ENCODE measurements at places on chromosomes 13 and 19. TPM values are rescaled to one million over a fixed set of nuclear protein-coding genes. Genes with fewer than 3 reads are reported as not detected.

DNA sequence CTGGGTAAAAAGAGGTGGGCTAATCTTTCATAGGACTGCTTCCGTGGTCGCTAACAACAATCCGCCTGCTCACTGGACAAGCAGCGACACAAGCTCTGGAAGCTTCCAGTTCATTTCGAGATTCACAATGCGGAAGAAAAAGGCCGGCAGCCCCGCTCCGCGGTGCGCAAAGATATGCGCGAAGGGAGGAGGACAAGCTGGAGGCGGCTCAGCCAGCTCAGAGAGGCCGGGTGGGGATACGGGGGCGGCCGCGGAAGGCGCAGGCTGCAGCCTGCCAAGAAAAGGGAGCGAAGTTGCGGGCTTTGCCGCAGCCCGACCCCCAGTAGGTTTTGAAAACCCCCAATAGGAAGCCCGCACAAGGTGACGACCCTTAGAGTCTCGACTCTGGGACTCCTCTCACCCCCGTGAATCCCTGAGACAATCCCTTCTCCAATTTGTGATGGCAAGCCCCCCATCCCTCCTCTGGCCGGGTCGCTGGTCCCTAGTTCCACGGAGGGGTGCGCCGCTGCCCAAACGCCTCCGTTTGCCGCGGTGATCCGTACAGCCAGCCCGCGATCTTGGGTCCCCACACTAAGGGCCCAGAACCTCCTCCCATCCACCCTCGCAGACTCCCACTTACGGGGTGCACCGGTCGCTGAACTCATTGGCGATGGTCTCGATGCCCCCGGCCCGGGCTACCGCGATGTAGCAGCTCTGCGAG is 697 bp downstream of the HSPH1 start:
- H3K4me1 ChIP-seq = peaks cover 21% of the 10 kb centered on the region
- H3K27ac ChIP-seq = peak overlapping the region; percentile 91

Gene PSG6
- not detected for total RNA-seq

Gene GRIK5
- 2.2 TPM for total RNA-seq

Gene B3GNT8
- total RNA-seq = not detected

DNA sequence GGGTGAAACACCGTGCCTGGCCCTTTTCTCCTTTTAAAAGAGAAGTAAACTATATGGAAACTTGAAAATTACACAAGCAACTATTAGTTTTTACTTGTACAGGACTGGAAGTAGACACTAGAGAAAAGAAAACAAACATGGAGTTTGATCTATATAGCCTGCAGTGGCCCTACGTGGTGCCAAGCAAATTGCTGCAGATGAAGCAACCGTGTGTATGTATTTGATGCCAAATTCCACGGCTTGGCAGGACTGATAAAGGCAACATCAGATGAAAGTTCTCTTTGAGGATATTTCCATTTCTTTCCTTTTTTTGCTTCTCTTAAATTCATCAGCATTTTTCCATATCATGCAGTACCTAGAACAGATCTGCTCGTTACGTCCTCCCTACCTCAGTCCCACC is 49.8 kb downstream of the ATP8A2 start:
- H3K27ac ChIP-seq = no peak overlapping the region
- H3K4me3 ChIP-seq = no peak overlapping the region
- H3K4me1 ChIP-seq = no peaks in the 10 kb centered on the region
- no peak for DNase-seq

DNA sequence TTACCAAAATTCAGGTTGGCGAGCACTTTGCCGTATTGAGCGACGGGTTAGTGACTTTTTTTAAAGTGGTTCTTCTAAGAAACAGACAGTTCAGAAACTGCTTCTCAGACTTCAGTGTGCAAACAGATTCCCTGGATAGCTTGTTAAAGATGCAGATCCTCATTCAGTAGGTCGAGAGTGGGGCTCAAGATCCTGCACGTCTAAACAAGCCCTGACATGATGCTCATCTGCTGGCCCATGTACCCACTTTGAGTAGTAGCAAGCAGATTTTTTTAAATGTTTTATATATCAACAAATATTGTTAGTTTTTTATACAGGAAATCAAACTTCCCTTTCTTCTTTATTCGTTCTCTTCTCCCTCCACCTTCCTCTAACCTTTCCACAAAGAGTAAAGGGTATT is 7.3 kb downstream of the METTL21C start:
- H3K36me3 ChIP-seq = no peaks in the 10 kb centered on the region
- no peak overlapping the region for H3K27ac ChIP-seq
- no peaks in the 10 kb centered on the region for H3K4me1 ChIP-seq

GRCh38 chr13:40589285-40590109 is 76.9 kb downstream of the FOXO1 start:
- H3K36me3 ChIP-seq = no peaks in the 10 kb centered on the region
- no peak overlapping the region for H3K27ac ChIP-seq
- no peak for DNase-seq

- no peak for DNase-seq
- no peaks in the 10 kb centered on the region for H3K4me1 ChIP-seq
- no peak overlapping the region for H3K27ac ChIP-seq
- H3K36me3 ChIP-seq = no peaks in the 10 kb centered on the region
- no peak overlapping the region for H3K4me3 ChIP-seq
- H3K27me3 ChIP-seq = no peaks in the 10 kb centered on the region
These were observed 615.8 kb downstream of the DIAPH3 start for GRCh38 chr13:59547950-59548349.

GRCh38 chr13:28620011-28620830 is 38.7 kb upstream of the POMP start:
- no peaks in the 10 kb centered on the region for H3K27me3 ChIP-seq
- H3K27ac ChIP-seq = no peak overlapping the region
- DNase-seq = no peak
- H3K4me1 ChIP-seq = no peaks in the 10 kb centered on the region
- H3K36me3 ChIP-seq = no peaks in the 10 kb centered on the region

Gene ZNF835
- total RNA-seq = not detected

- DNase-seq = peak; percentile 38
- no peaks in the 10 kb centered on the region for H3K27me3 ChIP-seq
- no peaks in the 10 kb centered on the region for H3K36me3 ChIP-seq
- no peak overlapping the region for H3K4me3 ChIP-seq
- no peak overlapping the region for H3K27ac ChIP-seq
These were observed 79.2 kb downstream of the TBC1D4 start for GRCh38 chr13:75402787-75403186.

GRCh38 chr13:46184277-46184699 is 2.3 kb upstream of the LCP1 start:
- DNase-seq = peak; percentile 56
- H3K4me1 ChIP-seq = peaks cover 12% of the 10 kb centered on the region
- H3K4me3 ChIP-seq = no peak overlapping the region
- no peaks in the 10 kb centered on the region for H3K36me3 ChIP-seq
- peak overlapping the region; percentile 71 for H3K27ac ChIP-seq

Gene ACER1
- not detected for total RNA-seq

GRCh38 chr13:103516015-103516795 is 450.0 kb upstream of the SLC10A2 start:
- DNase-seq = no peak
- no peaks in the 10 kb centered on the region for H3K27me3 ChIP-seq
- H3K27ac ChIP-seq = no peak overlapping the region

Gene CTU1
- 0.58 TPM for total RNA-seq

DNA sequence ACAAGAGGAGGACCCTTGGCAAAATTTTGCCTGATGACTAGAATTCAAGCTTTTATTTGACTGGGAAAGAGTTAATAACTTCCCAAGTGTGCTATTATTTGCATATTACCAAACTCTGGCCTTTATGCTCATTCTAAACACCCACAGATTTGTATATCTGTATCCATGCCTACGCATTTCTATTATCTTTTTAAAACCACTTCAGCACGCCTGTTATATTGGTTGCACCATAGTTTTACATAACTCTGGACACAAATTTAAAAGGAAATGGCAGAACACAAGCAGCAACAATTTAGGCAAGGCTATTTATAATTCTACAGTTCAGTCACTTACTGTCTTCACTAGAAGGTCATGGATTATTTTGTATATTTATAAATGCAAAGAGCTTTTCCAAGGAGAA is 3.7 kb upstream of the RASL11A start:
- H3K4me3 ChIP-seq = no peak overlapping the region
- H3K36me3 ChIP-seq = peaks cover 7% of the 10 kb centered on the region
- no peak for DNase-seq
- no peak overlapping the region for H3K27ac ChIP-seq
- no peaks in the 10 kb centered on the region for H3K27me3 ChIP-seq
- peaks cover 4% of the 10 kb centered on the region for H3K4me1 ChIP-seq

DNA sequence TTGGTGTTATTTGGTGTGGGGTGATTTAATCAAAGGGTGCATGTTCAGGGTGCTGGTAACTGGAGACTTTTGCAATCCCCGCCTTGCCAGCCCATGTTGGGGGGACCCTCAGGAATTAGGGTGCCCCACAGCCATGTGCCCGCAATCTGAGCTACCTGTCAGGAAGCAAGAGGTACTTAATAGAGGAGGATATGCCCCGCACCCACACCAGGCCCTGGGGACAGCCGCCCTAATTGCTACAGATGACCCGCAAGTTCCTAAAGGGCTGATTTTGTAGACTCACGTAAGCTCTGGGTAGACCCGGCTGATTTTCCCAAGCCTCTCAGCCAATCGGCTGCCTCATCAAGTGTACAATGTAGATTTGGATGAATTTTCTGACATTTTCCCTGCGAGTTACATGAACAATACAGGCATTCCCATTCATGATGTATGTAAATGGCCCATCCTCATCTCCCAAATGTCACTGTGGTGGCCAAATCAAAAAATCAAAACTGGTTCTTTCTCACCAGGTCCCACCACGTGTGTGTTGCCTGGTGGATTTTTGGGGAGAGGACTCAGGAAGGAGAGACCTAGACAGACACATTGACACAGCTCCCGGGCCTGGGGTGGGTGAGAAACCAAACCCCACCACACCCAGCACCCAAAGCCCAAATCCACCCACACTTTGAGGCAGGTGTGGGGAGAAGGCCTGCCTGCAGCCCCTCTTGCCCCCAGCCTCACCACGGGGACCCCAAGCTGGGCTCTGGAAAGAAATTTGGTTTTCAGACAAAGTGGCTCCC is 119.2 kb upstream of the SPACA7 start:
- H3K4me3 ChIP-seq = no peak overlapping the region
- H3K27me3 ChIP-seq = no peaks in the 10 kb centered on the region
- H3K27ac ChIP-seq = no peak overlapping the region
- H3K36me3 ChIP-seq = no peaks in the 10 kb centered on the region
- no peaks in the 10 kb centered on the region for H3K4me1 ChIP-seq

Gene CYP4F2
- total RNA-seq = not detected

DNA sequence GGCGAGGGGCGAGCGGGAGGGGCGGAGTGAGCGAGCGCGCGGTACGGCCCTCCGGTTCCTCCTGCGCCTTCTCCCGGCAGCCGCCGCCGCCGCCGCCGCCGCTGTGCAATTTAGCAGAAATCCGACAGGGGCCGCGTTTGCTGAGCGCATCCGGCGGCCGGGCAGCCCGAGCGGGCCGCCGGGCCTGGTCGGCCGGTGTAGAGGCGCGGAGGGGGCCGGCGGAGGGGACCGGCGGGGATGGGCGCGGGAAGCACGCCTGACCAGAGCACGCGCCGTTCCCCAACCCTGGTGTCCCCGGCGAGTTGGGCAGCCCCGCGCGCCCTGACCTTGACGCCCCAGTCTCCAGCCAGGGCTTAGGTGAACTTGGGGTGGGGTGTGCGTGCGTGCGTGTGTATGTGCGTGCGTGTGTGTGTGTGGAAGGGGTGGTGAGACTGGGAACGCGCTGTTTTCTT is 144.5 kb upstream of the ZNF536 start:
- H3K27me3 ChIP-seq = peaks cover 99% of the 10 kb centered on the region
- H3K4me1 ChIP-seq = peaks cover 31% of the 10 kb centered on the region
- H3K36me3 ChIP-seq = no peaks in the 10 kb centered on the region

DNA sequence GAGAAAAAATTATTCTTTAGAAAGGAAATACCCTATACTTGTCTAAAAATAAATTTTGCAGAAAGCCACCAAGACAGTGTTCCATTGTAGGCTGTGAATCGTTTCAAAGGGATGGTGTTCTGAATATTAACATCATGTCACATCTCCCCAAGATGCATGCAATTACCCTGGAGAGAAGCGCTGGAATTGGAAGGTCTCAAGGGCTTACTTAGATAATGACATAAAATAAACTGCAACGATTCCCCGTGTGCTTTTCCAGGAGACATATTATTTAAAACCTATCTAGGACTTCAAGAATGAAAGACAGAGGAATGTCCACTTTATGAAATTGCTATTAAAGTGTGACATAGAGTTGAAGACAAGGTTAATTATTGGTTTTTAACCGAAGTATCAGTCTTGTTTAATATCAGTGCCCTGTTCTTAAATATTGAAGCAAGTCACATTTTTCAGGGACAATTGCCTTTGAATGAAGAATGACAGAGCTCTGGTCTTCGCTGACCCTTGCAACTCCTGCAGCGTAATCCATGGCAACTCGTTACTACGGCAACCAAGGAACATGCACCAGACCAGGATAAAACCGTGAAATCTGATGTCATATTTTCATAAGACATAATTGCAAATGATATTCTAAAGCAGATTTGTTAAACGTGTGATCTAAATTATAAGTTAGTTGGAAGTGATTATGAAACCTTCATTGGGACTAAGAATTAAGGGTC is 91.7 kb downstream of the EFNB2 start:
- H3K36me3 ChIP-seq = no peaks in the 10 kb centered on the region
- H3K27me3 ChIP-seq = no peaks in the 10 kb centered on the region
- no peak overlapping the region for H3K27ac ChIP-seq
- no peak for DNase-seq
- no peak overlapping the region for H3K4me3 ChIP-seq
- no peaks in the 10 kb centered on the region for H3K4me1 ChIP-seq

Gene CXCL17
- total RNA-seq = 7.6 TPM

- peak; percentile 76 for DNase-seq
- H3K4me3 ChIP-seq = peak overlapping the region; percentile 99
- H3K27ac ChIP-seq = peak overlapping the region; percentile 94
- H3K4me1 ChIP-seq = peaks cover 50% of the 10 kb centered on the region
- H3K27me3 ChIP-seq = no peaks in the 10 kb centered on the region
These were observed 1.5 kb downstream of the AKT2 start for GRCh38 chr19:40283414-40284250.

GRCh38 chr19:17235971-17236777 is 9.5 kb downstream of the NR2F6 start:
- DNase-seq = no peak
- H3K27ac ChIP-seq = peak overlapping the region; percentile 86
- H3K27me3 ChIP-seq = no peaks in the 10 kb centered on the region
- peaks cover 54% of the 10 kb centered on the region for H3K36me3 ChIP-seq
- peaks cover 45% of the 10 kb centered on the region for H3K4me1 ChIP-seq
- H3K4me3 ChIP-seq = peak overlapping the region; percentile 54

Gene CGB1
- not detected for total RNA-seq

- peaks cover 4% of the 10 kb centered on the region for H3K4me1 ChIP-seq
- DNase-seq = no peak
- peak overlapping the region; percentile 44 for H3K27ac ChIP-seq
- no peaks in the 10 kb centered on the region for H3K27me3 ChIP-seq
- no peaks in the 10 kb centered on the region for H3K36me3 ChIP-seq
These were observed 125.9 kb downstream of the SIPA1L3 start for GRCh38 chr19:38032951-38033350.
